Activated B cell treated with CpG ODN at 0.5 μM for 24 hours (primary cell): ENCODE measurements at places on chromosomes 1 and 21. TPM values are rescaled to one million over a fixed set of nuclear protein-coding genes. Genes with fewer than 3 reads are reported as not detected.

GRCh38 chr1:50393522-50394120 lies 29.6 kb downstream of the DMRTA2 start:
- DNase-seq: no peak
- H3K36me3 ChIP-seq: no peaks in the 10 kb centered on the region
- no peak overlapping the region for H3K4me3 ChIP-seq
- H3K27me3 ChIP-seq: peaks cover 18% of the 10 kb centered on the region
- no peaks in the 10 kb centered on the region for H3K4me1 ChIP-seq
- no peak overlapping the region for H3K27ac ChIP-seq

- H3K27me3 ChIP-seq: no peaks in the 10 kb centered on the region
- peaks cover 26% of the 10 kb centered on the region for H3K36me3 ChIP-seq
- DNase-seq: no peak
- peak overlapping the region; percentile 63 for H3K27ac ChIP-seq
- peak overlapping the region; percentile 39 for H3K4me3 ChIP-seq
- peaks cover 62% of the 10 kb centered on the region for H3K4me1 ChIP-seq
Measured at GRCh38 chr1:153849487-153850185, 73.1 kb downstream of the GATAD2B start.

DNA sequence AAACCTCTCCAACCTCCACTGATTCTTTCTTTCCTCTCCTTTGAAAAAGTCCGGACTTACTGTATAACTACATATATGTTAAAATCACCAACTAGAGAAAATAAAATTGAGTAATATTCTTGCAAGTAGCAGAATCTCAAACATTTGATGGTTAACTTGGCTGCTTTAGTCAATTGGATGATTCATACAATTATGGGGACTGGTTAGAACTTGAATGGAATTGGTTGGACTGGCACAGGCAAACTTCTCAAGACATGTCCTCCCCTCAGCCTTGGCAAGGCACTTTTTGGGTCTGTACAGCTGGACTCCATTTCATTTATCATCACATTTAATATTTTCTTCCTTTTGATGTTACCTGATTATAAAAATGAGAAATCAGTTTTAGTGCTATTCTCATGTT lies 6.5 kb downstream of the WLS start:
- H3K4me3 ChIP-seq: no peak overlapping the region
- no peak overlapping the region for H3K27ac ChIP-seq
- peaks cover 30% of the 10 kb centered on the region for H3K27me3 ChIP-seq

GRCh38 chr21:39209334-39209688 lies 26.1 kb upstream of the PSMG1 start:
- no peaks in the 10 kb centered on the region for H3K27me3 ChIP-seq
- H3K4me3 ChIP-seq: no peak overlapping the region
- DNase-seq: no peak

DNA sequence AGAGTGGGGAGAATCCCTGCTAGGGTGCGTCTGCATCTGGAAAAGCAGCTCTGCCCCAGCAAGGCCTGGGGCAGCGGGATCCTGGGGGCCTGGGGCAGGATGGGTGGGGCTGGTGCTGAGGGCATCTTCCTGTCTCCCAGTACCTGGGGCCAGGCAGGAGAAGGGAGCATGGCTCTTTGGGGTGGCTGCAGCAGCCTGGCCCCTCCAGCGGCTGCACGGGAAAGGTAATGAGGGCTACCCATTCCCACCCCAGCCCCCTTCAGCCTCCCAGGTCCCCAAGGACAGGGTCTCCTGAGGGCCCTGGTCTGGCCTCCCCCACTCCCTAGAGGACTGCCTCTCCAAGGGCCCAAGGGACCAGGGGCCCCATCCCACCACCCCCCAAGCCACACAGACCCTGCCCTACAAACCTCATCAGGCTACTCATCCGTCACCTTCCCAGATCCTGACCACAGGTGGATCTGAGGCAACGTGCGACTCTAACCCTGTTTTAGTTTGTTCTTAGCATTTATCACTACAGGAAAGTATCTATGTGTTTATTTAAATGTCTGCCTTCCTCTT lies 910 bp upstream of the ANKRD65 start:
- no peak for DNase-seq
- no peak overlapping the region for H3K4me3 ChIP-seq
- peaks cover 1% of the 10 kb centered on the region for H3K4me1 ChIP-seq
- no peaks in the 10 kb centered on the region for H3K36me3 ChIP-seq

DNA sequence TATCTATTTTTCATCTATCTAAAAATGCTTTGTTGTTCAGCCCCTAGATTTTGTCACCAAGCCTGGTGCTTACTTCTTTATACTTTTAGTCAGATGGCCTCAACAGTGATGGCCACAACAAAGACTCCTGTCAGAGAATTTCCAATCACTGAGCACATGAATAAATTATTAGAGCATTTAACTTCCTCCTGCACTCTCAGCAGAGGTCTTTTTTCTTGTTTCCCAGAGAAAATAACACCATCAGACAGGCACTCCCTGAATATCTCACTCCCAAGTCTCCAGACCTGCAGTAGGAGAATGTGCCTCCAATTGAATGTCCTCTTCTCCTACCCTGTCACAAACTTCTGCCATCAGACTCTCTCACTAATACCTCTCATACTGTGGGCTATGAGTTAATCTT lies 616.0 kb upstream of the NR5A2 start:
- no peak overlapping the region for H3K4me3 ChIP-seq
- no peak for DNase-seq
- H3K4me1 ChIP-seq: peaks cover 24% of the 10 kb centered on the region
- H3K27me3 ChIP-seq: no peaks in the 10 kb centered on the region
- H3K36me3 ChIP-seq: peaks cover 2% of the 10 kb centered on the region
- H3K27ac ChIP-seq: no peak overlapping the region

GRCh38 chr1:206909883-206910318 lies 11.8 kb downstream of the FCMR start:
- peaks cover 87% of the 10 kb centered on the region for H3K36me3 ChIP-seq
- no peak for DNase-seq
- peak overlapping the region; percentile 46 for H3K4me3 ChIP-seq
- H3K4me1 ChIP-seq: peaks cover 92% of the 10 kb centered on the region

- DNase-seq: no peak
- H3K27me3 ChIP-seq: no peaks in the 10 kb centered on the region
Measured at GRCh38 chr21:31752352-31752751, 20.4 kb upstream of the SCAF4 start.

DNA sequence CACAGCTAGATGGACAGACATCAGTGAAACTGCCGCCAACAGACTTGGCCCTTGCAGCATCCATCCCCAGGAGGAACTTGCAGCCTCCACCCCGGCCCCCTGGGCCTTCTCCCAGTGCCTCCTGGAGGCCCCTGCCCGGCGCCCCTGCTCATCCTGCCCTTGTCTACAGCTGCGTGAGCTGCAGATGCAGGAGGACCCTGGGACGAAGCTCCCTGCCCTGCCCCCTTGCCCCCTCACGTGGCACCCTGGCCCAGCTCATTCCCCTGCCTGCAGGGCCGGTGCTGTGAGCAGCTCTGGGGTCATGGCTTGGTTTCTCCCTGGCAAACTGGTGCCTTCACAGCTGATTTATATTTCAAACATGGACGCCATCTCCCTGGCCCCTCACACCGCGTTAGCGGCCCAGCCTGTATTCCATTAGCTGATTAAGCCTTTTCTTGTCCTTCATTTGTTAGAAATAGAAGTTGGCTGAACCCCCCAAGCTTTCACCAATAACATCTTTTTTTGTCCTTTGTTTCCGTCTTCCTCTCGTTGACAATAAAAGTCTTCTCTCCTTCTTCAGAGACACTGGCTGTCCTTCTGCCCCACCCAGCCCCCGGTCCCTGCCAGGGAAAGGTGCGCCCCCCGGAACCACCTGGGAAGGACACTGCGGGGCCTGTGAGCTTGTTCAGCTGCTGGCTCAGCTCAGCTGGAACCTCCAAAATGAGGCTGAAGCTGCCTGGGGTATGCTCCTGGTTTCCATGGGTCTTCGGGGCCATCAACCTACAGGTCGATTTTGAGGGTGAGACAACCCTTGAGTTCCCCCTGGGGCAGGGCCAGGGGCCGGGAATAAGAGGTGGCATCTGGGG lies 34.0 kb upstream of the SLC19A1 start:
- DNase-seq: no peak
- no peaks in the 10 kb centered on the region for H3K4me1 ChIP-seq
- H3K27ac ChIP-seq: no peak overlapping the region
- no peak overlapping the region for H3K4me3 ChIP-seq
- H3K27me3 ChIP-seq: peaks cover 7% of the 10 kb centered on the region
- H3K36me3 ChIP-seq: no peaks in the 10 kb centered on the region

- H3K4me3 ChIP-seq: no peak overlapping the region
- no peaks in the 10 kb centered on the region for H3K36me3 ChIP-seq
- no peak for DNase-seq
- H3K27me3 ChIP-seq: peaks cover 7% of the 10 kb centered on the region
Measured at GRCh38 chr1:204134103-204134502, 17.7 kb downstream of the ETNK2 start.

DNA sequence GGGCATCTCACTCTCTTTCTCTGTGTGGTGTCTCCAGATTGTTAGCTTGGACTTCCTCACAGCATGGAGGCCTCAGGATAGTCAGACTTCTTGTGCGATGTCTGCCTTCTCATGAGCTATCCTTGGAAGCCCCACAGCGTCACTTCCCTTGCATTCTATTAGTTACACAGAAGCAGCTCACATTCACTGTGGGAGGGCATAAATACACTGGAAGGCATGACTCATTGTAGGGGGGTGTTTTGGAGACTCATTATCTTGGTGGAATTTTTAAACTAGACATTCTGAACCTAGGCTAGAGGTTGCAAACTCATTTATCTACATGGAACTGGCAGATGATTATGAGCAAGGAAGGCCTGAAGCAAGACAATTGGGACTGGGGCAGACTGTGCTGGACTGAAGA lies 21.4 kb upstream of the FASLG start:
- peaks cover 21% of the 10 kb centered on the region for H3K4me1 ChIP-seq
- no peak for DNase-seq
- no peak overlapping the region for H3K27ac ChIP-seq

DNA sequence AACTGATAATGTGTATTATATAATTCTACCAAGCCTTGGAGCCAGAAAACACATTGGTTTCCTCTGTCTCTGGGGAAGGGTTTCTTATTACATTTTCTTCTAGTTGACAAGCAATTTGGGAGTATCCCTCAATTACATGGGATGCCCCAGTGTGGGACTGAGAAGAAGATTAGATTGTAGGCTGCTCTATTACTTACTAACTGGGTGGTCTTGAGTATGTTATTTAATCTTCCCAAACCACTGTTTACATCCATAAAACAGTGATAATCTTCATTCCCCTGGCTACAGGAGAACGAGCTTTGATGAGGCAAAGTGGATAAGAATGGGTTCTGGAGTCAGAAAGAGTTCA lies 105.8 kb downstream of the TSEN15 start:
- H3K4me1 ChIP-seq: peaks cover 9% of the 10 kb centered on the region
- H3K36me3 ChIP-seq: no peaks in the 10 kb centered on the region
- H3K4me3 ChIP-seq: no peak overlapping the region
- peaks cover 18% of the 10 kb centered on the region for H3K27me3 ChIP-seq

DNA sequence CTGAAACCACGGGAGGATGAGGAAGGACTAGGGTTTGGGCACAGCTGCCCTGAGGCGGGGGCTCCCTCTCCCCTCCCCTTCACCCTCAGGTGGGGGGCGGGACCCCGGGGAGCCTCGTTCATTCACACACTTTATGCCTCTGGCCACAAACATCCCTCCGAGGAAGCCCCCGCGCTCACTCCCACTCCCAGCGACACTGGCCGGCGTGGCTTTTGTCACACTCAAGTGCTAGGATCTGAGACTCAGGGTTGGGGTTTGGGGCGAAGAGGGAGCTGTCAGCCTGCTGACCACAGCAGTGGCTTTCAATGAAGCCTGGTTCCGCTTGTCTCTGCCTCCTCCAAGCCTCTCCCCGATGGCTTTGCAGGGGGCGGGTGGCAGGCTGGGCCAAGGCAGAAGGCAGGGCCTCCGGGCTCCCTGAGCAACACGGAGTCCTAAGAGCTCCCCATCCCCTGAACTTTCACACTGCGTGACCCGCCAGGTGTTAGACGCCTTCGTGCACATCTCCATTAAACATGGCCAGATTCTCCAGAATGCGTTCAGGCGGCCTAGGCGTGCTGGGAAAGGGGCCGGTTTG lies 178.1 kb downstream of the NPHP4 start:
- H3K27me3 ChIP-seq: peaks cover 14% of the 10 kb centered on the region
- no peak overlapping the region for H3K27ac ChIP-seq
- no peaks in the 10 kb centered on the region for H3K36me3 ChIP-seq
- H3K4me1 ChIP-seq: no peaks in the 10 kb centered on the region
- H3K4me3 ChIP-seq: no peak overlapping the region
- DNase-seq: no peak

GRCh38 chr1:5338466-5338865 lies 653.8 kb downstream of the NPHP4 start:
- no peaks in the 10 kb centered on the region for H3K27me3 ChIP-seq
- H3K27ac ChIP-seq: no peak overlapping the region
- no peak overlapping the region for H3K4me3 ChIP-seq
- H3K4me1 ChIP-seq: no peaks in the 10 kb centered on the region

GRCh38 chr1:224671076-224671475 lies 55.0 kb downstream of the CNIH3 start:
- H3K4me1 ChIP-seq: no peaks in the 10 kb centered on the region
- no peak overlapping the region for H3K4me3 ChIP-seq
- no peaks in the 10 kb centered on the region for H3K36me3 ChIP-seq
- no peak for DNase-seq
- peaks cover 6% of the 10 kb centered on the region for H3K27me3 ChIP-seq
- H3K27ac ChIP-seq: no peak overlapping the region

DNA sequence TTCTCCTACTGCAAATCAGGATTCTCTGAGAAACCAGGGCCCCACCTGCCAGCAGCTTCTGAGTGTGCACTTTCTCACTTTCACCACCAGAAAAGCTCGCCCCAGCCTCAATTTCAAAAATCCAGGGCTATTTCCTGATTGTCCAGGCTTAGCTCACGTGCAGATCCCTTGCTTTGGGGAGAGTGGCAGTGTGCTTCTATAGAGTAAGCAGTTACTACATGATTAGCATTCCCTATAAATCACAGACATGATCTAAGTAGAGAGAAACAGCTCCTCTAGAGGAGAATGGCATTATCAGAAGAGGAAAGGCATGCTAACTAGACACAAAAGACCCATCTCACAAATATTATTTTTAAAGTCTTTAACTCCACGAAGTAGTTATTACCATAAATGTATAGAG lies 456.0 kb upstream of the PKN2 start:
- no peak overlapping the region for H3K4me3 ChIP-seq
- no peak for DNase-seq
- no peaks in the 10 kb centered on the region for H3K4me1 ChIP-seq
- H3K36me3 ChIP-seq: no peaks in the 10 kb centered on the region
- no peaks in the 10 kb centered on the region for H3K27me3 ChIP-seq

The PPM1J gene
- 0.46 and 0.75 TPM in 2 replicates for total RNA-seq

The LCE1D gene
- not detected in 2 replicates for total RNA-seq

The PROK1 gene
- total RNA-seq: not detected in 2 replicates
